Fibroblast of lung (primary cell): ENCODE measurements at places on chromosomes 4 and X. TPM values are rescaled to one million over a fixed set of nuclear protein-coding genes. Genes with fewer than 3 reads are reported as not detected.

The POF1B gene
- not detected in 2 replicates for polyA plus RNA-seq

The PRAF2 gene
- 33.1 and 33.5 TPM in 2 replicates for polyA plus RNA-seq

GRCh38 chr4:125116431-125116830, 198.3 kb upstream of the FAT4 start:
- no peak overlapping the region for H3K27ac ChIP-seq
- H3K36me3 ChIP-seq: no peaks in the 10 kb centered on the region
- H3K27me3 ChIP-seq: no peaks in the 10 kb centered on the region
- DNase-seq: no peak

The GUCY1A1 gene
- 0.52 and 8.1 TPM in 2 replicates for polyA plus RNA-seq

DNA sequence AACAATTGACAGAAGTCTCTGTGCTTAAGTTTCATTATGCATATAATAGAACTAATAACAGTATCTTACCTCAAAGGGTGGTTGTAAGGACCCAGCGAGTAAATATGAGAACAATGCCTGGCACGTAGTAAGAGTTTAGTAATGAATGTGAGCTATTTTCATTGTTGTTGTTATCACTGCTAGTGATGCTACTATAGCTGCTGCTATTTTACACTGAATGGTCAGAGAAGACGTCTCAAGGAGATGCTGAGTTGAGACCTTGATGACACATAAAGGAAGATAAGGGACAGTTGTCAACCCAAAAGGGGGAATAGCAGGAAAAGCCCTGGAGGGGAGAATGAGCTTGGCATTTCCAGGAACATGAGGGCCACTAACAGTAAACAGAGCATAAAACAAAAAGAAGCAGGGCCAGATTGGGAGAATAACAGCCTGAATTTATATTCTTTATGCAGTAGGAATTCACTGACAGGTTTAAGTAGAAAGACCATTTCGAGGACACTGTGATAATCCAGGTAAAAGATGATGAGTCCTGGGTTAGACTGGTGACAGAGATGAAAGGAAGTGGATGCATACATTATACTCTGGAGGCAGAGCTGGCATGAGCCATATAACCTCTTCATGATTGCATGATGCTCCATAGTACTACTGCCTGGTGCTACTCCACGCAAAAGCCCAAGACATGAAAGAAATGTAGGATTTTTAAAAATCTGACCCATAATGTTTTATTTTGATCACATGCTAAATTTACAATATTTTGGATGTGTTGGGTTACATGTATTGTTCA, 23.1 kb downstream of the ATP8A1 start:
- DNase-seq: no peak
- no peak overlapping the region for H3K4me3 ChIP-seq
- H3K36me3 ChIP-seq: no peaks in the 10 kb centered on the region
- H3K4me1 ChIP-seq: no peaks in the 10 kb centered on the region
- no peaks in the 10 kb centered on the region for H3K27me3 ChIP-seq

GRCh38 chr4:159429693-159430035, 326.8 kb downstream of the RAPGEF2 start:
- DNase-seq: no peak
- no peak overlapping the region for H3K4me3 ChIP-seq
- no peaks in the 10 kb centered on the region for H3K4me1 ChIP-seq
- H3K36me3 ChIP-seq: no peaks in the 10 kb centered on the region

DNA sequence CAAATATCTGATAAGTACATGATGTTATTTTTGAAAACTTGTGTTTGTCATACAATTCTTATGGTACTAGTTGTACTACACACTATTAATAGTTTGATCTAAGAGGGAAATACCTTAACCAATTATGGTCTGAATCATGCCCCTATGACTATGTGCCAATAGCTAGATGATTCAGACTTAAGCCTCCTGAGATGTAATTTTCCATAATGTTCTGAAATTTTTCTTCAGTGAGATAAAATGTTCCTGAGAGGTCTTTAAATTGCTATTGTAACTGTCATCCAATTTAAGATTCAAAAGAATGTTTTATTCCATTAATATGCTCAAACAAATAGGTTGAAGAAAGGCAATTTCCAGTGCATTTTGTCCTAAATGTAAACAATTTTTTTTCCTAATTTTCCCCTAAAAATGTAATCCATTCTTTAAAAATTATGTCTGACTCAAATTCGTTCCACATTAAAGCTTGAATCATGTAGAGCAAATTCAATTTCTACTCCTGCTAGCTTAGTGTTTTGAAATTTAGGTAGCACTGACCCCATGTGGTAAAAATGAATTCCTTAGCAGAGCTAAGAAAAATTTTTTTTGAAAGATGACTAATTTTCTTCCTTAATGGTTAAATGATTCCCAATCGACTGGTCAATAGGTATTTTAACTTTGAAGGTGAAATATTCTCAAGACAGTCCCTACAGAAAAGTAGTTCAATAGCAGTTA, 49.1 kb downstream of the APOOL start:
- H3K36me3 ChIP-seq: no peaks in the 10 kb centered on the region
- no peak overlapping the region for H3K4me3 ChIP-seq
- H3K27me3 ChIP-seq: no peaks in the 10 kb centered on the region
- H3K27ac ChIP-seq: peak overlapping the region; percentile 31
- H3K4me1 ChIP-seq: no peaks in the 10 kb centered on the region

- no peak overlapping the region for H3K4me3 ChIP-seq
- DNase-seq: peak; percentile 82
- H3K27ac ChIP-seq: no peak overlapping the region
- H3K4me1 ChIP-seq: peaks cover 31% of the 10 kb centered on the region
These were observed 130.9 kb downstream of the AFAP1 start for GRCh38 chr4:7808752-7809151.
